AG09309 (cell line): ENCODE measurements at places on chromosomes 12 and 14.
A peak's percentile ranks its signal among the peaks of the same experiment; 100 is the strongest.

GRCh38 chr14:80605536-80605935 is 336.0 kb downstream of the CEP128 start:
- no peak for DNase-seq

DNA sequence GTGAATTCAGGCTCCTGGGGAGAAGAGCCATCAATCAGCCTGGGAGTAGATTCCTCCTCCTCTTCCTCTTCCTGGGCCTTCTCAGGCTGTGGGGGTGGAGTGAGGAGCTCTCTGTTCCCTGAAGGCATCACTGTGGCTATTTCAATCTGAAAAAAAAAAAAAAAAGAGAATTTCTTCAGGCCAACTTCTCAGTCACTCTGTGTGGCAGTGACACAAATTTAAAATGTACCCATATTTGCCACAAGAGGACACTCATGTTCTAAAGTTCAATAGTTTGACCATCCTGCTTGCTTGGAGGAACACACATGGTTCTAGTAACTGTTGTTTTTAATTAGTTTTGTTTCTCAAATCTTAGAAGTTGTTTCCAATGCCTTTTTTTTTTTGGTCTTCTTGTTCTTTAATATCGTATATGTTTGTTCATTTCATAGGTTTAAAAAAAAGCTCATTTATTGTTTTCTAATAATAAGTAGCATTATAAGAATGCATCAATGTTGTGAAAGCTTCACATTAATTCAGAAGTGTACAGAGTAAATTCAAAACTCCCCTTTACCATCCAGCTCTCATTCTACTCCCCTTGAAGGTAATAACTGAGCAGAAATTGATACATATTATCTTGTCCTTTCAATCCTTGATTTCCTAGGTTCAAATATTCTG is 23.3 kb upstream of the CCER1 start:
- DNase-seq: peak; percentile 78

DNA sequence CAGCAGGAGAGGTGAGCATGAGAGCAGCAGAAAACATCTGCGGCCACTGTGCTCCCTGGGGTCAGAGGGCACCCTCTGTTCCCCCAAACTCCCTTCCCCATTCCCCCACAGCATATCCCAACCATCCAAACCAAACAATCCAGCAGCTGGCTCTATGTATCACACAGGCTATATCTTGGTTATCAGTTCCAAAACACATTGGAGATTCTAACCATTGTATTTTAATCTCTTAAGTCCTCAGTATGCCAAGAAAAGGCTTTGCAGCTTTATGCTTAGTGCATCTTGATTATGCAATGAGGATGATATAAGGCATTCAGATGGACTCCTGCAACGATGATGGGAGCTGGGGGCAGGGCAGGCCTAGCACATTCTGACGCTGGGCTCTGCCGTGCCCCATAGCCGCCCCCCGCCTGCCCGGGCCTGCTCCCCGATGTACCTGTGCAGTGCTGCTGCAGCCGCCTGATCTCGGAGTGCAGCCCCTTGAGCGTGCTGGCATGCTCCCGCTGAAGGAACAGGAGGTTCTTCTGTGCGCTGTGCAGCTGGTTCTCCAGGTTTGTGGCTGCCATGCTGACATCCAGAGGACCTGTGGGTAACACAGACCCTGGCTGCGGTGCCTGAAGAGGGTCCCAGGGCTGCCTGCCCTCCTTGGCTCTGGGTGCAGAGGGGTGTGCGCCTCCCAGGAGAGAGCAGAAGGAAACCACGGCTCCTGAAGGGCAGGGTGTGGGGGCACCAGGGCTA is 29.6 kb downstream of the CCDC92 start:
- peak; percentile 20 for DNase-seq

DNA sequence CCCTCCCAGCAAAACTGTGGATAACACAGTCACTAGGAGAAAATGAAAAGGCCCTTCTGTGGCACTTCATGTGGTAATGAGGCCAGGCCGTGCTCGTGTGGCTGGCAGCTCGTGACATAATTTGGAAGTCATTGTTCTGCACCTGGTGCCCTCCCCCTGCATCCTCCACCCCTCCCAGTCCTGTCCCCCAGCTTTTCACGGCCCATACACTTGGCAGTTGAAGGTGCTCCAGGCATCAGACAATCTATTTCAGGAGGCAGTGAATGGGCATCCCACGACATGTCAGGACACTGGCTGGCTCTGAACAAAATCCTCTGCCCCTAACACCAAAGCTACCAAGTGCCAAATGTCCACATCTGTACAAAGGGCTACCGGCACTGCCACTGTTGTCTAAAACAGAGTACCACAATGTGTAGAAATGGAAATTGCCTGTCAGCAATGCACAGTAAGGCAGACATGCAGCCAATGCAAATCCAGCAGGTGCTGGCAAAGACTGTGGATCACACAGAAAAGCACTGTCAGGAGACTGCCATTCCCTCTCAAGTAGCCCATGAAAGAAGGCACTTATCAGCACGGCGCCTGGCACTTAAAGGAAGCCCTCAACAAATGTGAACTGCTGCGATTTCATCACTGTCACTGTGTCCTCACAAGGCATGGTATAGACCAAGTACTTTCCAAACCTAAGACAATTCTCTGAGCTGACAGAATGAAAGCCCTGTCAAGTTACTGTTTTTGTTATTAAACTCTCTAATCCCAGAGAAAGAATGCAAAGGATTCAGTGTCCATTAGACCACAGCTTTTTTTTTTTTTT is 39.1 kb downstream of the CORO1C start:
- no peak for DNase-seq

DNA sequence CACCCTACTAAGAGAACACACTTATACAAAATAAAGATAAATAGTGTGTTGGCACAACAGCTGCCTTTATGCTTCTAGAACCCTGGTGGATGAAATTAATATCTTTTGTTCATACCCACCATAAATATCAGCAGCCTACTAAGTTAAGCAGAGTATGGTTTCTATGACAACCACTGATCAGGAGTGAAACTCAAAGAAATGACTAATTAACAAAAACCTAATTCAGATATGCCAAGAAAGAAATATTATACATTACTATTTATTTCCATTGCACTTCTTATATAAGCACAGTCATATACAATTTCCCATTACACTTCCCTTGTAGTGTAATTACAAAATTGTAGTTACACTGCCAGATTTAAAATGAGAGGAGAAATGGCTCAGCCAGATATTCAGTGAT is 164.1 kb upstream of the CDKN3 start:
- no peak for DNase-seq

DNA sequence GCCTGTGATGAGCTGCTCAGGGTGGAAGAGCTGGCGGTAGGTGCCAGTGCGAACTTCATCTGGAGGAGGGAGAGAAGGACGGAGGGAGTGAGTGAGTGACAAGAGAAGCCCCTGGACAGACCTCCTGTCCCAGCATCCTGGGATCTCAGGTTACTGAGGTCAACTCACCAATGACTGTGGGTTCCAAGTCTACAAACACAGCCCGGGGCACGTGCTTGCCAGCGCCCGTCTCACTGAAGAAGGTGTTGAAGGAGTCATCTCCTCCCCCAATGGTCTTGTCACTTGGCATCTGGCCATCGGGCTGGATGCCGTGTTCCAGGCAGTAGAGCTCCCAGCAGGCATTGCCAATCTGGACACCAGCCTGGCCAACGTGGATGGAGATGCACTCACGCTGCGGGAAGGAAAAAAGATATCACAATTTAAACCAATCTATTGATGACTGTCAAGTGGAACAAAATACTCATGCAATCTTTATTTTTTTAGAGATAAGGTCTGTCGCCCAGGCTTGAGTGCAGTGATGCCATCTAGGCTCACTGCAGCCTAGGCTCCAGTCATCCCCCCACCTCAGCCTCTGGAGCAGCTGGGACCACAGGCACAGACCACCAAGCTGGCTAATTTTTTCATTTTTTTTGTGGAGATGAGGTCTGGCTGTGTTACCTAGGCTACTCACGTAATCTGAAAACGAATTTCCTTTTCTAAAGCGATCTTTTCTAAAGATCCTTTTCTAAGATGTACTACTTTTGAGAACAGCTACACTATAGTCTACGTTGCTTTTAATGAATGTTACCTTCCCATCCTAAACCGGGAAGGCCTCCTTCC is 1.7 kb downstream of the TUBA1B start:
- no peak for DNase-seq
